ENCODE measurements at places on chromosomes 3 and 15.

DNA sequence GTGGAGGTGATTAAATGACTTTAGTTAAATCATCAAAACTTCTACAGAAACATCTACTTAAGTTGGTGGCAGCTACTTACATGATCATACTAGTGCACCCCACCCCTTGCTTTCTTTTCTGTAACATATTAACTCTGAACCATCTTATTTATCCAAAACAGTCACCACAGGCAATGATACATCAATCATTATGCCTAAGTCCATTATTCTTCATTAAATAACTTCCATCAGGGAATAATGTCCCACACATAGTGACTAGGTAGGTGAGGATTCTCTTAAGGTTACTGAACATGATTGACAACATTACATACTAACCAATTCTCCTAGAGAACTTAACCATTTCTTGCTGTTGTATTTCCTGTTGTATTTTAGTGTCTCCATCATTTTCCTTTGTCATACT, 210.2 kb downstream of the NR1D2 start:
- H3K27ac ChIP-seq, result no peak overlapping the region
- no peak for DNase-seq
- no peaks in the 10 kb centered on the region for H3K27me3 ChIP-seq
- H3K4me3 ChIP-seq, result no peak overlapping the region
- H3K36me3 ChIP-seq, result no peaks in the 10 kb centered on the region

- peaks cover 15% of the 10 kb centered on the region for H3K36me3 ChIP-seq
- no peak overlapping the region for H3K27ac ChIP-seq
- no peak overlapping the region for H3K4me3 ChIP-seq
Observed at GRCh38 chr3:57036952-57037351, 23.5 kb upstream of the SPATA12 start.

DNA sequence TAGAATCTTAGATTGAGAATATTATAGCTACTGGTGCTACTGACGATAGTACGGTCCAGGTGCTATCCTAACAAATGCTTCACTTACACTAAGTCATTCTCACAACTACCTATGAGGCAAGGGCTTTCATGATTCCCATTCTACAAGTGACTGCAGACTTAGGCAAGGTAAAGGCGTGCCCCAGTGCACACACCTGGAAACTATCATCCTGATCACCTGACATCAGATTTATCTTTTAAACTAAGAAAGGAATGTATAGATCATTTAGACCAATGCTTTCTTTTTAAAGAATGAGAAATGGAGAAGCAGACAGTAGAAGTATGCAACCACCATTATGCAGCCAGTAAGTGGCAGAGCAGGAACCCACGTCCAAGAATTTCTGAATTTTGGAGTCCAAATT, 59.2 kb upstream of the LRRN1 start:
- H3K36me3 ChIP-seq, result no peaks in the 10 kb centered on the region
- H3K27me3 ChIP-seq, result no peaks in the 10 kb centered on the region
- H3K4me1 ChIP-seq, result peaks cover 9% of the 10 kb centered on the region
- H3K27ac ChIP-seq, result no peak overlapping the region
- no peak for DNase-seq

DNA sequence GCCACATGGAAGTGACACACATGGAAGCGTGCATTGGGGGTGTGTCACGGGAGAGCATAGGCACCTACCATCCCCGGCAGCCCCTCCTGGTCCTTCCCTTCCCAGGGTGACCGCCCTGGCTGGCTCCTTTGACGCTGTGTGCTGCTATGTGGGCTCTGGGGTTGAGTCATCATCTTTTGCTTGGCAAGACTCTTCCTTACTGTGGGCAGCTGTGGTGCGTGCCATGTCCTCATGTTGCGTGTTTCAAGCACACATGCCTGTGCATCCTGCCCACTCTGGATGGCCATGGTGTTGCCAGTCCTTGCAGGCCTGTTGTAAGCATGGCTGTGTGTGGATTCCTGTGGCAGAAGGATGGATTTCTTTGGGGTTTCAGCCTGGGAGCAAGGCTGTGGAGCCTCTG, 14.0 kb downstream of the PLXNA1 start:
- no peaks in the 10 kb centered on the region for H3K27me3 ChIP-seq
- no peak for DNase-seq
- H3K4me1 ChIP-seq, result peaks cover 93% of the 10 kb centered on the region
- H3K36me3 ChIP-seq, result peaks cover 25% of the 10 kb centered on the region

- no peaks in the 10 kb centered on the region for H3K36me3 ChIP-seq
- no peak for DNase-seq
- H3K4me1 ChIP-seq, result no peaks in the 10 kb centered on the region
- H3K27ac ChIP-seq, result no peak overlapping the region
- H3K4me3 ChIP-seq, result no peak overlapping the region
Observed at GRCh38 chr3:105187344-105187743, 179.4 kb upstream of the ALCAM start.

DNA sequence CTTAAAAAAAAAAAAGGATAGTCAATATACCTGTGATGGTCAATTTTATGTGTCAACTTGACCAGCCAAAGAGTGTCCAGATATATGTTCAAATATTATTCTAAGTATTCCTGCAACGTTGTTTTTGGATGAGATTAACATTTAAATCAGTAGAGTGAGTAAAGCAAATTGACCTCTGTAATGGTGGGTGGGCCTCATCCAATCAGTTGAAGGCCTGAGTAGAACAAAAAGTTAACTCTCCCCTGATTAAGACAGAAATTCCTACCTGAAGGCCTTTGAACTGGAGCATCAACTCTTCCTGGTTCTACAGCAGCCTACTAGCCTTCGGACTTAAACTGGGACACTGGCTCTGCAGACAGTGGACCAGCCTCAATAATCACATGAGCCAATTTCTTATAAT, 154.1 kb downstream of the FGF12 start:
- no peak overlapping the region for H3K4me3 ChIP-seq
- H3K36me3 ChIP-seq, result no peaks in the 10 kb centered on the region
- DNase-seq, result no peak
- H3K27ac ChIP-seq, result no peak overlapping the region
- H3K27me3 ChIP-seq, result no peaks in the 10 kb centered on the region

- peaks cover 21% of the 10 kb centered on the region for H3K36me3 ChIP-seq
- DNase-seq, result no peak
- peaks cover 33% of the 10 kb centered on the region for H3K27me3 ChIP-seq
- peak overlapping the region; percentile 68 for H3K4me3 ChIP-seq
Observed at GRCh38 chr15:93070551-93071296, 18.3 kb downstream of the RGMA start.

GRCh38 chr15:70125605-70126004, 27.9 kb upstream of the TLE3 start:
- H3K27ac ChIP-seq, result no peak overlapping the region
- H3K4me1 ChIP-seq, result peaks cover 31% of the 10 kb centered on the region
- no peak overlapping the region for H3K4me3 ChIP-seq
- no peak for DNase-seq
- no peaks in the 10 kb centered on the region for H3K36me3 ChIP-seq

GRCh38 chr3:32562640-32563039, 8.0 kb downstream of the DYNC1LI1 start:
- no peaks in the 10 kb centered on the region for H3K27me3 ChIP-seq
- H3K36me3 ChIP-seq, result peaks cover 4% of the 10 kb centered on the region
- DNase-seq, result no peak
- no peak overlapping the region for H3K4me3 ChIP-seq
- no peak overlapping the region for H3K27ac ChIP-seq

All from muscle of leg (tissue), 16 donors.